ENCODE measurements at places on chromosomes 1 and 21.

DNA sequence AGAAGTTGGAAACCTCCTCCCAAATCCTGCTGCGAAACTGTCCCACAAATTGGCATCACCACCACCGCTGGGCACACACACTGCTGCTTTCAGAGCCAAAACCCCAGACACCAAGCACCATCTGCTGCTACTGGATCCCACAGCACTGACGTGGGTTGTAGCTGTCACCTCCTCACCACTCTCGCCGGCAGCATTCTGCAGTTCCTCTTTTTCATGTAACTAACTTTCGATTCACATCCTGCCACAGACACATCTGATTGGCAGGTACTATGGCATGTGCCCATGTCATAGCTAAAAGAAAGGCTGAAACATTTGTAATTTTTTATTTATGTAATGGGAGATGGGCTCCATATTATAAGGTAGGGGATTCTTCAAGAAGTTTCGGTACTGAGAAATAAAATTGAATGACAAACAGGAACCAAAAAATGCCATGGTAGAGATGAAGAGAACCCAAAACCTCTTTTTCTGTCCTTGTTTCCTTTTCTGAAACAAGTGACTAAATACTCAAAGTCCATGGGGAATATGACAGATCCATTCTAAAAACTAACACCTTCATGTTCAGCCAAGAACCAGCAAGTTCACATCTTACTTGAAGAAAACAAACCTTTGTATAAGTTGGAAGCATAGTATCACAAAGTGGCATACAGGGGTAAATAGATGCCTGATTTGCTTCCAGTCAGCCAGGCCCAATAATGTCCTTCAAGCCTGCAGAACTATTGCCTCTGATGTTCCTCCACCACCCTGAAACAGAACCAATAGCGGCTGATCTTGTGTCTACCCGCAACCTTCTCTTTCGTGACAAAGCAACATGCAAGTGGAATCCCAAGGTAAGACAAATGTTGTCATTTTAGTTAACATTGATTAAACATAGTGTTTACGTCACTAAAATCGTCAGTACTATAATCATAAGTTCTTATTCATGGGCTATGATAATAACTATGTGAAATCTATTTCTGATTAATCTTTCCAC is 26.6 kb upstream of the RGS13 start:
- peak; percentile 20 for DNase-seq

DNA sequence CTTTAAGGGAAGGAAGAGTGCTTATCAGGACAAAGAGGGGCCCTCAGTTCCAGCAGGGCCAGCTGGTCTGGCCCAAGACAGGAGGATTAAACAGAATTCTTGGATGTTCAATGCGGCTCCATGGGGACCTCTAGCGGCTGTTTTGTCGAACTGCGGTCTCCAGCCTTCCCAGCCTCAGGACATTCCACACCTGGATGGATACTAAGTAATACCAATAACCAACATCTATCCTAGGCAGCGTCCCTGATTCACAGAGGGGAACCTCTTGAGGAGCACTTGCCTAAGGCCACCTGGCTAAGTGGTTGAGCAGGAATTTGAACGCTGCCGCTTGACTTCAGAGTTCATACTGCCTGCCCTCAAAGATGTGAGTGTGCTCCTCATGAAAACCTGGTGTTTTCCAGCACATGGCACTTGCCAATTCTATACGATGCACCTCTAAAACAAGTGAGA is 15.5 kb upstream of the CD247 start:
- peak; percentile 53 for DNase-seq

DNA sequence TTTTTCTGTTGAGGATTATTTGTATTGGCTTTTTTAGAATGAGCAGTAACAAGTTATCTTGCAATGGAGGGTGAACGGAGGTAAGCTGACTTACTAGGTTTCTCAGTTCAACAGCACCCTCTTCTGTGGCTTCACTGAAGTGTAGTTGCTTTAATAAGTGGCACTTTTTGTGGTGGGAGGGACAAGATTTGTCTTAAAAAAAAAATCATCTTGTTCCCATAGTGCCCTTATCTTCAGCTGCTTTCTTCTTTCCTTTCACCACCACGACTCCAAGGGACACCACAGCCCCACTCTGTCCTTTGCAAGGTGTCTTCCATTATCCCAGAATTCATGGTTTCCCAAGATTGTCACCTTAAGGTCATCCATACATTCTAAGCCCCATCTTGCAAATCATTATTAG is 92.9 kb downstream of the PIGK start:
- no peak for DNase-seq

GRCh38 chr1:20216574-20216973 is 30.3 kb upstream of the PLA2G2C start:
- no peak for DNase-seq

GRCh38 chr1:53899206-53899628 is 5.2 kb downstream of the DIO1 start:
- DNase-seq, result no peak

DNA sequence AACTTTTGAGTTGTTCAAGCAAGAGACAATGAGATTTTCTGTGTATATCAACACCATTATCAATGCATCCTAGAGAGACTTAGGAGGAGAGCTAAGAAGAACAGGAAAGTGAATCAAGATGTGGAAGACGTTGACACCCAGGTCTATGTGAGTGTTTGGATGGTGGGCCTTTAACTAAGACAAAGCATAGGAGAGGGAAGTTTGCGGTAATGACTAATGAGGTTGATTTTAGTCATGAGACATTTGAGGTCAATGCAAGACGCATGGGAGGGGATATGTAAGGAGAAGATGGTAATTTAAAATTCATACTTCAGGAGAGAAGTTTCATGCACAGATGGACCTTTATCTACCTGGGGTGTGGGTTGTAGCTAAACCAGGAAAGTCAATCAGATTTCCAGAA is 269.6 kb downstream of the VAV3 start:
- no peak for DNase-seq

- no peak for DNase-seq
These were observed 19.9 kb upstream of the HMGCL start for GRCh38 chr1:23845163-23845562.

GRCh38 chr21:34280959-34281358 is 82.8 kb upstream of the KCNE2 start:
- no peak for DNase-seq

DNA sequence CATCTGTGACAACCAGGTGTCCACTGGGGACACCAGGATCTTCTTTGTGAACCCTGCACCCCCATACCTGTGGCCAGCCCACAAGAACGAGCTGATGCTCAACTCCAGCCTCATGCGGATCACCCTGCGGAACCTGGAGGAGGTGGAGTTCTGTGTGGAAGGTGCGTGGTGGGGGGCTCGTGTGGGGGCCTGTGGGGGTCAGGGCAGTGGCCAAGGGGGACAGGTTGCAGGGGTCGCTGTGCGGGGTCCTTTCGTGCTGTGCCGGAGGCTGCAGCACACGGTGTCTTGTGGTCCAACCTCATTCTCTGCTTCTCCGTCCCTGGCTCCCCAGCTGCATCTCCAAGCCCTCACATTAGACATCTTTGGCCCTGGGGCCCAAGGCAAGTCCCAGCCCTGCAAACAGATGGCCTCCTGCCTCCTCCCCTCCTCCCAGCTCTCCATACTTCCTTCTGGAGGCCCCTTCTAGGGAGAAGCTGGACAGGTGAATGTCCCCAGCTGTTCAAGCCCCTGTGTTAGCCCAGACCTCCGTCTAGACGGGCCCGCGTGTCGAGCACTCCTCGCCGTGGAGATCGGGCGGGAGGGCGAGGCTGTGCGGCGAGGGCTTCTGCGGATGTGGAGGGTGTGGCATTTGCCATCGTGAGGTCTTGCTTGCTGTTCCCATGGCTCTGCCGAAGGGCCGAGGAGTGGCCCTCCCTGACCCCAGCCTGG is 2.5 kb downstream of the AGRN start:
- DNase-seq, result no peak

GRCh38 chr1:114719424-114719787 is 2.8 kb upstream of the NRAS start:
- no peak for DNase-seq
